ENCODE measurements at places on chromosomes 12 and 14.
A peak's percentile ranks its signal among the peaks of the same experiment; 100 is the strongest.

DNA sequence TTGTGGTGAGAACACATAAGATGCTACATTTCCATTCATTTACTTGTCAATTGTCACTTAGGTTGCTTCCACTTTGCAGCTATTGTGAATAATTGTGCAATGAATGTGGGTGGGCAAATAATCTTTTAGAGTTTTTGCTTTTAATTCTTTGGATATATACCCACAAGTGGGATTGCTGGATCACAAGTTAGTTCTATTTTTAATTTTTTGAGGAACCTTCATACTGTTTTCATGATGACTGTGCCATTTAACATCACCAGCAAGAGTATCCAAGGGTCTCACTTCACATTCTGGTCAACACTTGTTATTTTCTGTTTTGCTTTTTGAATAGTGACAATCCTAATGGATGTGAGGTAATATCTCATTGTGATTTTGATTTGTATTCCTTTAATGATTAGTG lies 10.5 kb downstream of the CLEC6A start:
- H3K27me3 ChIP-seq, result no peaks in the 10 kb centered on the region
- no peak overlapping the region for H3K27ac ChIP-seq
- H3K4me1 ChIP-seq, result no peaks in the 10 kb centered on the region
- H3K4me3 ChIP-seq, result no peak overlapping the region

DNA sequence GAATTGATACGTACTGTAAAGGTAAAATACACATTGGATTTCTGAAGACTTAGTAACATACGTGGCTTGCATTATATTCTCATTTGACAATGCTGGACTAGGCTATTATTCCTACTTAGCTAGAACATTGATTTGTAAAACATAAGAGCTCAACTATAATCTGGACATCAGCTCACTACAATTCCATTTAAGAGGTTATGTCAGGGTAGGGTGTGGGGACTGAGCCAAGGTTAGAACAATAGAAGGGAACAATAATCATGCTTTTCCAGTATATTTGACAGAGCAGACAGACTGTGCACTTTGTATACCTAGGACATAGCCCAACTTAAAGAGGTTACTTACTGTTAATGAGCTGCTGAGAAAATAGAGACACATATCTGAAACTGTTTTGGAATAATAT lies 10.8 kb downstream of the ZCRB1 start:
- no peaks in the 10 kb centered on the region for H3K27me3 ChIP-seq
- no peak overlapping the region for H3K4me3 ChIP-seq
- no peak overlapping the region for H3K27ac ChIP-seq
- DNase-seq, result no peak
- no peaks in the 10 kb centered on the region for H3K4me1 ChIP-seq

DNA sequence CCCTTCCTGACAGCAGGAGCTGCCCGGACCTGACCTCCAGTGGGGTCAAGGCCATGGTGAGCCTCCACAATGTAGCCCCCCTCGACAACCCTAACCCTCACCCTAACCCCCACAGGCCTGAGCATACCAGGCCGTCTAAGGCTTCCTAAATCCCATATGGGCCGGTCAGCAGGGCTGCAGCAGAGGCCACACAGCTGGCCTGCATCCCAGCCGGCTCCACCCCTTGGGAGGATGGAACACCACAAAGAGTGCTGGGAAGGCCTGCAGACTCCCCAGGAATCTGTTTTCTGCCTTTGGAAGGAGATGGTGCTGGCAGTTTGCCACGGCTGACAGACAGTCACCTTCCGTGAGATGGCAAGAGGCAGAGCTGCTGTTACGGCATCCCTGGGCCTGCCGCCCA lies 2.8 kb downstream of the TMEM179 start:
- no peak overlapping the region for H3K27ac ChIP-seq
- H3K4me3 ChIP-seq, result no peak overlapping the region
- peak; percentile 60 for DNase-seq
- peaks cover 7% of the 10 kb centered on the region for H3K4me1 ChIP-seq
- no peaks in the 10 kb centered on the region for H3K36me3 ChIP-seq

- no peak overlapping the region for H3K27ac ChIP-seq
- H3K4me3 ChIP-seq, result no peak overlapping the region
- H3K36me3 ChIP-seq, result no peaks in the 10 kb centered on the region
- H3K4me1 ChIP-seq, result no peaks in the 10 kb centered on the region
- no peaks in the 10 kb centered on the region for H3K27me3 ChIP-seq
Observed at GRCh38 chr14:44027397-44027796, 479.7 kb downstream of the FSCB start.

GRCh38 chr12:95416111-95416636 lies 57.8 kb upstream of the METAP2 start:
- no peak overlapping the region for H3K4me3 ChIP-seq
- H3K36me3 ChIP-seq, result no peaks in the 10 kb centered on the region
- no peak for DNase-seq

- no peak for DNase-seq
- peak overlapping the region; percentile 84 for H3K27ac ChIP-seq
- H3K4me1 ChIP-seq, result peaks cover 44% of the 10 kb centered on the region
- H3K27me3 ChIP-seq, result no peaks in the 10 kb centered on the region
Observed at GRCh38 chr12:122873540-122873939, 22.4 kb downstream of the VPS37B start.

- no peaks in the 10 kb centered on the region for H3K27me3 ChIP-seq
- peak overlapping the region; percentile 75 for H3K27ac ChIP-seq
- H3K36me3 ChIP-seq, result no peaks in the 10 kb centered on the region
- H3K4me3 ChIP-seq, result no peak overlapping the region
- DNase-seq, result no peak
Observed at GRCh38 chr12:45285717-45286116, 69.8 kb downstream of the ANO6 start.

DNA sequence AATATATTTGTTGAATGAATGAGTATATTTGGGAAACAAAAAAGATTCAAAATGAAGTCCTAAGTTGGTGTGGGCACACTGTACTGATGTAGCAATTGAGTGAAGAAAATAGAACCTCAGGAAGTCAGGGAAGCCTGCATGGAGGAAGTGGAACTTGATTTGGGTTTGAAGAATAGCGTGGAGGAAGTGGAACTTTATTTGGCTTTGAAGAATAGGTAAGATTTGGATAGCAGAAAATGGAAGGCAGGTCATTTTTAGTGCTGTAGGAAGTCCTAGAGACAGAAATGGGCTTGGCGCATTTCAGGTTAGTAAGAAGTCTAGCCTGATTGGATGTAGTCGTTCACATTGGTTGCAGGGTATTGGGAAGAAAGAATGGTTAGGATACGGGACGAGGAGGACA lies 5.4 kb downstream of the C12orf75 start:
- H3K36me3 ChIP-seq, result no peaks in the 10 kb centered on the region
- H3K27ac ChIP-seq, result no peak overlapping the region
- peaks cover 9% of the 10 kb centered on the region for H3K4me1 ChIP-seq
- no peak overlapping the region for H3K4me3 ChIP-seq
- DNase-seq, result no peak
